ENCODE measurements at places on chromosomes 4 and X.

DNA sequence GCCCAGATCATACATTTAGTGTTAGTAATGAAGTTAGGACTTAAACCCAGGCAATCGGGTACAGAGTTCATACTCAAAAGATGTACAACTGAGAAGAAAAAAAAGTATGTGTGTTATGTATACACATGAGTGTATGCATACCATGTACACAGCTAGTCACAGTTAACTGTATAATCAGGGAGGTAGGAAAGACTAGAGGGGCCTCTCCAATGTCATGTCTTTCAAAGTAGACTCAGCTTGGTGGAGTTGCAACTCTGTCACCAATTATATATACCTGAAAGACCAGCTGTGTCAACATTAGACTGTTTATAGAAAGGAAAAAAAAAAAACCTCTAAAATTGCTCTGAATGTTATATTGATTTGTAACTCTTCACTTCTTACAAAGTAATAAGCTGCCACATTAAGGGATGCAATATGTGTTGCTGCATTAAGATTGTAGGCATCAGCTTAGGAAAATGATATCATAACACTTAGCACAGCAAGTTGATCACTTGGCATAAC, 167.5 kb downstream of the DCTD start:
- no peak for DNase-seq

DNA sequence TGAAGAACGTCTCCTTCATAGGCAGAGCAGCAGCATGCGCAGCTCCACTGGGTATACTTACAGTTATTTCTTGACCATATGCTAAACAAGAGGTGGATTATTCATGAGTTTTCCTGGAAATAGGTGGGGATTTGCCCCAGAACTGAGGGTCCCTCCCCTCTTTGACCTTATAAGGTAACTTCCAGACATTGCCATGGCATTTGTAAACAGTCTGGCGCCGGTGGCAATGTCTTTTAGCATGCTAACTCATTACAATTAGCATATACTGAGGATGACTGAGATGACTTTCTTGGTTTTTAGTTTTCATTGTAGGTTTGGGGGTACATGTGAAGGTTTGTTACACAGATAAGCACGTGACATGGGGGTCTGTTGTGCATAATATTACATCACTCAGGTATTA, 97.3 kb downstream of the MTNR1A start:
- no peak for DNase-seq

DNA sequence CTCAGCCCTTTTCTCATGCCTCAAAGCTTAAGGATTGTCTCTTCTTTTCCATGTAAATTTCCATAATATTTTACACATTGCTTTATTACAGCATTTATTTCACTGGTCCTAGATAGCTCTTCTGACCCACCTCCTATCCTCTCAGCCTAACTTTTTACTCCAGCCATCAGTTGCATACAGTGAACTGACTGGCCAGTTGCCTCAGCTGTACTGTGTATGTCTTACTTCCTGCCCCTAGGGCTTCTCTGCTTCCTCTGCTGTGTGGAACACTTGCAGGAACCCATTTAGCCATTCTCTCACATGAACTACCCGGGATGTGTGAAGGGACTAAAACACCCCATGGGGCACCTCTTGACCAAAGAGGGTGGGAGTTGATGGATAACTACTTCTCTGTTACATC, 18.0 kb downstream of the C4orf33 start:
- no peak for DNase-seq

- DNase-seq: no peak
Measured at GRCh38 chr4:168710353-168710946, 213.6 kb downstream of the PALLD start.

DNA sequence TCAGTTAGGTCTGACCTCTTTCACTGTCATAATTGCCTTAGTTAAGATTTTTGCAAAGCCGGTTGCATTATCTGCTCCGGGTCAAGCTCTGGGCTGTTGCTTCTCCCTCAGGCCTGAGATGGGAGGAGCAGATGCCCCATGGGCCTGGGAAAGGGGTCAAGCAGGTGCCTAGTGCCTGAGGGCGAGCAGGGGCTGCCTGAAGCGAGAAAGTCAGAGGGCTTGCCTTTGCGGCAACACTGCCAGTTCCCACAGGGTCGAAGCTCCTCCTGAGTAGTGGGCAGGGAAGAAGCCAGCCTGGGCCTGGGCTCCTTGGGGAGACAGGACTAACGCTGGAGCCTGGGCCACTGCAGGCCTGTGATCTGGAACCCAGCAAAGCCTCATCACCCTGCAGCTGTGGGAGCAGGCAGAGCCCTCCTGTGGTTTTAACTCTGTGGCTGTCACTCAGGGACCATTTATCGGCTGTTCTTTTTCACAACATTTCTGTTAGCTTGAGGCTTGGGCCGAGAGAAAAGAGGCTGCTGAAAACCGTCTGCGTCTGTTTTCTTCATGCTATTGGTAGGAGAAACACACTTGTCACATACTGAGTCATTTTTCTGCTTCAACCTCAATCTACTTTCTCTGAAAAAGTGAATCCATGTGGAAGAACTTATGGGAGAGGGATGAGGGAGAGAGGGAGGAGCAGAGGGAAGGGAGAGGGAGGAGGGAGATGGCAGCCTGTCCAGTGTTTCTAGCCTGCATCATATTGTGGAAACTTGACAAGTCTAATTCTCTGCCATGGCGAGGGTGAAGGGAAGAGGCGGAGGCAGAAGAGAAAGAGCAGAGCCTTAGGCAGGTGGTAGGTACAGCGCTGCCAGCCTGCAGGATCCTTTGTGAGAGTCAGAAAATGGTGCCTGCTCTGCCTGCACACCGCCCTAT, 68.4 kb downstream of the RHOH start:
- no peak for DNase-seq

GRCh38 chrX:24335871-24336270, 22.0 kb upstream of the SUPT20HL2 start:
- no peak for DNase-seq

All from NCI-H524 treated with DMSO at 0.1 percent for 48 hours (cell line).